HFF-Myc (cell line): ENCODE measurements at places on chromosomes 3 and 15.

DNA sequence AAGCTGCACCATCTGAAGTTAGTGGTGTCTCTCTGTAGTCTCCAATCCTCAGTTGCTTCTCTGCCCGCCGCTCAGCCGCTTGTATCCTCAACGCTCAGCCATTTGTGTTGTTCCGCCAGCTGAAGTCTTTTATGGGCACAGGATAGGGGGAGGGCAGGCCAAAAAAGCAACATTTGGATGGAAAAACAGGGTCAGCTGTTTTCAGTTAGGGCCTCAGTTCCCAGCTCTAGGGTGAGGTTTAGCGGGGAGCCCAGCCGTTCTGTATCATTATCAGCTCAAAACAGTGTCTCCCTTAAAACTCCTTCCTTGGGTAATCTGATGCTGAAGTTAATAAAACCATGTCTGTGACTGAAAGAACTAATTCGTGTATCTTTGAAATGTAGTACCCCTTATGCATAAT lies 329.5 kb upstream of the AZI2 start:
- DNase-seq: no peak

DNA sequence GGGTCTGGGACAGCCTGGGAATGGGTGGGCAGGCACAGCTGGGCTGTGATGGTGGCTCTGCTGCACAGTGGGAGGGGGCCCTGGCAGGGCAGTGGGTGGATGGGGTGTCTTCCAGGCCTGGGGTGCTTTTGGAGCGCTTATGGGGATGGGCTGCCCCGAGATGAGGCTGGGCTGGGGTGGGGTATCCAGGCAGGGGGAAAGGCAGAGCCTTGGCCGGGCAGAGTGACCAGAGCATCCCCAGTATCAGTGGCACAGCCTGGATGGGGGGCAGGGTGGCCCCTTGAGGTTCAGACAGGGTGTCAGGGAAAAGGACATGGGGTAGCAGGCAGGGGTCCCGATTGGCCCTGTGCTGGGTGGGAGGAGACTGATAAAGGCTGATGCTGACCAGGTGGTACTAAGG lies 26.6 kb downstream of the HDAC11 start:
- no peak for DNase-seq

- peak; percentile 36 for DNase-seq
Measured at GRCh38 chr15:31396881-31397560, 70.4 kb downstream of the KLF13 start.

GRCh38 chr3:25719321-25719720 lies 54.6 kb upstream of the TOP2B start:
- DNase-seq: no peak

- DNase-seq: no peak
Measured at GRCh38 chr3:17674082-17674686, 68.2 kb downstream of the TBC1D5 start.

DNA sequence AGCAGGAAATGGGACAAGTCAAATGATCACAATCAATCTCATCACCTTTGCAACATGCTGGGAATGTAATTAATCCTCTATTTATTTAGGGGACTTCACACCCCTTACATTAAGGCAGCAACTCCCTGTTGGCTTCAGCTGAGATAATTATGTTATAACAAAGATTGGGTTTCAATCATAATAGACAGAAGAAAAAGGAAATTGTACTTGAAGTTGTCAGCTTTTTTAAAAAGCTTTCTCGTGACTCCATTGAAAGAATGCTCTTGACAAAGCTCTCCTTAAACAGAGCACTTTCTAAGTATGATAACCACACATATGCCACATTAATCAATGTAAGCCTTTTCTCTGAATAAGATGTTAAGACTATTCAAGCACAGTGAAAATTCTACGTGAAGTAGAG lies 65.7 kb downstream of the SHQ1 start:
- DNase-seq: no peak

- DNase-seq: no peak
Measured at GRCh38 chr3:15665510-15666150, 64.1 kb downstream of the BTD start.

- no peak for DNase-seq
Measured at GRCh38 chr3:131242201-131242600, 139.4 kb upstream of the NUDT16 start.

DNA sequence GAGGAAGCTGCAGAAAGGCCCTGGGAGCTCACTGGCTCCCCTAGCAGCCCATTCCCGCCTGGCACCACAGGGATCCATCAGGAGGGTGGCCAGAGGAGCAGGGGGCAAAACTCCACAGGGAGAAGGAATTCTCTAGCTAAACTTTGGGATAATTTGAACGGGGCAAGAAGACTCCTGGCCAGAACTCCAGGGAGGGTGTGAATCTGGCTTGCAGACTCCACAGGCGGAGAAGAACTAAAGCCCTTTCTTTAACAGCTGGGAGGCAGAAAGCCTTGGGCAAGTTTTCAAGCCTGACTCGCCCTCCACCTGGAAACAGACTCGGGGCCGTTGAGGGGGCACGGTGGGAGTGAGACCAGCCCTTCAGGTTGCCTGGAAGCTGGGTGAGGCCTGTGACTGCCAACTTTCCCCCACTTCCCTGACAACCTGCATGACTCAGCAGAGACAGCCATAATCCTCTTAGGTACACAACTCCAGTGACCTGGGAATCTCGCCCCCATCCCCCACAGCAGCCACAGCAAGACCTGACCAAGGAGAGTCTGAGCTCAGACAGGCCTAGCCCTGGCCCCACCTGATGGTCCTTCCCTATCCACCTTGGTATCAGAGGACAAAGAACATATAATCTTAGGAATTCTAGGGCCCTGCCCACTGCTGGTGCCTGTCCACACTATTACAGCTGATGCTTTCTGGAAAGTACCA lies 28.6 kb downstream of the SLC27A2 start:
- DNase-seq: no peak

DNA sequence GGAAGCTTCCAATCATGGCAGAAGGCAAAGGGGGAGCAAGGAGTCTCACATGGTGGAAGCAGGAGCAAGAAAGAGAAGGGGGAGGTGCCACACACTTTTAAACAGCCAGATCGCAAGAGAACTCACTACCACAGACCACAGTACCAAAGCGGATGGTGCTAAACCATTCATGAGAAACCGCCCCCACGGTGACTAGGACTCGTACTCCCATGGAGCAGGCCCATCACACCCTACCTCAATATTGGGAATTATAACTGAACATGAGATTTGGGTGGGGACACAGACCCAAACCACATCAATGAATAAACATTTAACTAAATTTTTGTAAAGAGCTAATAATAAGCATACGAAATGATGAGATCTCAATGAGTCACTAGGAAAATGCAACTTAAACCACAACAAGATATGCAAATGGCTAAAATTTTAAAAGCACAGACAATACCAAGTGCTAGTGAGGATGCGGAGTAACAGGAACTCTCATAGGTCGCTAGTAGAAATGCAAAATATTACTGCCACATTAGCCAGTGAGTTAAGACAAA lies 10.0 kb downstream of the MRPS25 start:
- no peak for DNase-seq

- no peak for DNase-seq
Measured at GRCh38 chr15:83430441-83430840, 16.7 kb upstream of the SH3GL3 start.

GRCh38 chr3:8762607-8763377 lies 6.6 kb downstream of the OXTR start:
- no peak for DNase-seq

GRCh38 chr3:160008961-160009360 lies 20.3 kb downstream of the IL12A start:
- no peak for DNase-seq

GRCh38 chr15:77526595-77527163 lies 106.0 kb downstream of the HMG20A start:
- no peak for DNase-seq

GRCh38 chr3:31421314-31422048 lies 111.2 kb upstream of the STT3B start:
- no peak for DNase-seq

DNA sequence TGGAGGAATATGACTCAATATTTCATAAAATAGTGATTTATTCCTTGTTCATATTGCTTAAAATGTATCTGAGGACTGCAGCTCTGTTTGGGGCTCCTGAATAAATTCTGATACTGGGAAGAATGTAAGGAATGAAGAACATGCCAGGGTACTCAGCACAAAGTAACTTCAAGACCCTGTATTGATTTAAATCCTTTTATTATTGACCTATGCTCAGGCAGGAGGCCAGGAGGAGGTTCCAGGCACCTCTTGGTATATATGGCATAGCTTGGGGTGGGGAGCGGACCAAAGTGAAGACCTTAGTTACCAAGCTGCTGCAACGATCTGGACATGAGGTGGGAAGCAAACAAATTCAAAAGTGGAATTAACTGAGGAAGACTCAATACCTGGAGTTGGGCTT lies 142.8 kb upstream of the PEX5L start:
- no peak for DNase-seq

GRCh38 chr3:43173949-43174348 lies 68.1 kb upstream of the POMGNT2 start:
- DNase-seq: no peak

DNA sequence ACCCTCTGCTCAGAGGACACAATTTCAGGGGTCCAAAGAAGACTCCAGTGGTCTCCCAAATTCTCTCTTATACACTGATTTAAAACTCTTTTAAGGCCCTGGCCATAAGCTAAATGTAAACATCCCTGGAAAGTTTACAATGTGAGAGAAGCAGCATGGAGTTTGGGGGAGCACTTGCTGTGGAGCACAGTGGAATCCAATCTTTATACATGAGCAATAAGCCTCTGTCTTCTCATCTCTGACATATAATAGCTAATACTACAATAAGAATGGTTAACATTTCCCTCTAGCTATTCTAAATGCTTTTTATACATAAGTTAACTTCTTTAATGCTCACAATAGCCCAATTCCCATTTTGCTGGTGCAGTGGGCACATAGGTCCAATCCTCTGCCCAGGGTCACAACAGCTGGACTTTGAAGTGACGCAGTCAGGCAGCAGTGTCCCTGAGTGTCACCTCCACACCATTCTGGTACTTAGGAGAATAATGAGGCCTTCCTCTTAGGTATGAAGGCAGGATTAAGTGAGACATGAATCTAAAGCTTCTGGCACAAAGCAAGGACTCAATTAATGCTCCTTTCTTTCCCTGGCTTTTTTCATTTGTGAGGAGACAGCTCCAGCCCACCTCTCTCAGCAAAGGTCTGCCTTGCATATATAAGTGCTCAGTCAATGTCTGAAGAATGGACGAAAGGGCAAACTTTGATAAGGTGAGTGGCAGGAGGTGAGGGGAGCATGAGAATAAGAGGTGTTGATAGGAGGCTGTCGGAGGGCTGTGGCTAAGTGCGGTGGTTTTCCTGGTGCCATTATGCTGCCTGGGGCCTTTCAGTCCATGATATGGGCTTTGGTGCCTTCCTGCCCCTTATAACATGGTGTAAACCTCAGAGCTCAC lies 26.3 kb downstream of the CCNL1 start:
- DNase-seq: no peak

GRCh38 chr15:50458348-50459112 lies 34.3 kb downstream of the USP8 start:
- no peak for DNase-seq

GRCh38 chr3:153305189-153305588 lies 143.2 kb downstream of the RAP2B start:
- no peak for DNase-seq

DNA sequence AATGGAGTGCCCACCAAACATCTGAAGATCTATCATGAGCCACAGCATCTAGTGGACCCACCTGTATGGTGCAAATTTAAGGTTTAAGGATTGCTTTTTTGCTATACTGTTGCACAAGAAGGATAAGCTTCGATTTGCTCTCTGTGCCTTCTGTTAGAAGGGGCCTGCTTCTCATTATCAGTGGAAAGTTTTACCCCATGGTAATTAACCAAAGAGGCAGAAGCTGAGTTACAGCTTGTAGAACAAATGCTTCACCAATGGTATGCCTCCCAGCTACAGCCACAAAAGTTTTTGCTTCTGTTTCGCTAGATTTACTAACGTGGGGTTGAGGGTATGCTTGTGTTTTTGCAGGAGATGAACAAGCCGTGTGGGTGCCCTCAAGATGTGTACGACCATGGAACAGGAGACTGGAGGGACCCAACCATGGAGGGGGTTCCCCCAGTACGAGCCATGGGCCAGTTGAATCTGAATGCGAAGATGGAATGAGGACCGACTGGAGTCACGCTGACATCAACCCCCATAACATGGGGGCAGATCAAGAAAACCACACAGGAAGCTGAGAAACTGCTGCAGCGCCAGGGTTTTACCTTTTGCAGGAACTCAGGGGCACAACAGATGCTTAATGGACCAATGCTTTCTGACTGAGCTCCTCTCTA lies 43.5 kb downstream of the ACAD9 start:
- DNase-seq: no peak

- DNase-seq: no peak
Measured at GRCh38 chr15:93831641-93832040, 399.7 kb upstream of the MCTP2 start.

DNA sequence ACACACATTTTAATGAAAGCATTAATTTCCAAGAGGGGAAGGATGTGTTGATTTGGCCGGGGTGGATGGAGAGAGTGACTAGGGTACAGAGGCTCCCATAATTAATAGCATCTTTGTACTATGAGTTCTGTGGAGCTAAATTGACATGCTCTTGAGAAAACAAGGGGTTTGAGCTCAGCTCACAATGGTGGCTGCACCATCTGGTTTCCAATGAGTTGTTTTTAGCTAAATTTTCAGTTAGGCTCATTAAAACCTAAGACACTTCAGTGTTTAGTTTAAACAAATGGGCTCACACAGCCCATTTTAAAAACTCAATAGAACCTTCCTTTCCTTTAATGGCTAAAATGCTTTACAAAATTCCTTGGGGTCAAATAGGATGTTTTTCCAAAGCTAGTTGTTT lies 199.7 kb downstream of the TNIK start:
- DNase-seq: no peak

GRCh38 chr3:66889750-66890494 lies 108.2 kb upstream of the KBTBD8 start:
- DNase-seq: no peak

DNA sequence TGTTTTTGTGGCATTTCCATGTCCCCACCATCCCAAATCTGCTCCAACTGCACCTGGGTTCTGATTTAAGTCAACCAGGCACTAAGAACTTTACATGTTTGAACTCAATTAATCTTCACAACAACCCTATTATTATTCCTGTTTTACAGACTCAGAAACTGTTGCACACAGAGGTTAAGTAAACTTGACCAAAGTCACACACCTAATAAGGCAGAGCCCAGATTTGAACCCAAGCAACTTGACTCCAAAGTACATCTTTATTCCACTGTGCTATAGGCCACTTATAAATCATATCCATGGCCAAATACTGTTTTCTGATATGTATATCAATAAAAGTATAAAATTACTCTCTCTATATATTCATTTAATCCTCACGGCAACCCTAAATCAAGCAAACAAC lies 16.4 kb downstream of the TM4SF18 start:
- no peak for DNase-seq

DNA sequence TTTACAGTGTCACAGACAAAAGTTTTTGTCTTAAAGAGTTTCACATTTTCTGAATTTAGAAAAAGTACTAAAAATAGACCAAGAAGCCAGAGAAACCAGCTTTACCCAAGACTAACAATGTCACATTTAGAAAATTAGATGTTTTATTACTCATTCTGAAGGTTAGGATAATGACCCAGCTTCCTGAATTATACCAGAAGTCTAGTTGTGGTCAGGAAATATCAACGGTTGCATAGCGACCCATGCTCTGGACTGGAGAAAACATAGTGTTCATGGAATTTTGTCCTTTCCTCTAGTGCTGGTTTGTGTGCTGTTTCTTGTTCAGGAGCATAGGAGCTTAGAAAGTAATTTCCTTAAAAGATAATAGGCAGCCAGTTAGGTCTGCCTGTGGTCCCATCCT lies 59.0 kb downstream of the DPPA2 start:
- DNase-seq: no peak

- DNase-seq: no peak
Measured at GRCh38 chr3:72295962-72296450, 511.1 kb upstream of the PROK2 start.
